CD14-positive monocyte (primary cell): ENCODE measurements at places on chromosomes 1 and 21.

DNA sequence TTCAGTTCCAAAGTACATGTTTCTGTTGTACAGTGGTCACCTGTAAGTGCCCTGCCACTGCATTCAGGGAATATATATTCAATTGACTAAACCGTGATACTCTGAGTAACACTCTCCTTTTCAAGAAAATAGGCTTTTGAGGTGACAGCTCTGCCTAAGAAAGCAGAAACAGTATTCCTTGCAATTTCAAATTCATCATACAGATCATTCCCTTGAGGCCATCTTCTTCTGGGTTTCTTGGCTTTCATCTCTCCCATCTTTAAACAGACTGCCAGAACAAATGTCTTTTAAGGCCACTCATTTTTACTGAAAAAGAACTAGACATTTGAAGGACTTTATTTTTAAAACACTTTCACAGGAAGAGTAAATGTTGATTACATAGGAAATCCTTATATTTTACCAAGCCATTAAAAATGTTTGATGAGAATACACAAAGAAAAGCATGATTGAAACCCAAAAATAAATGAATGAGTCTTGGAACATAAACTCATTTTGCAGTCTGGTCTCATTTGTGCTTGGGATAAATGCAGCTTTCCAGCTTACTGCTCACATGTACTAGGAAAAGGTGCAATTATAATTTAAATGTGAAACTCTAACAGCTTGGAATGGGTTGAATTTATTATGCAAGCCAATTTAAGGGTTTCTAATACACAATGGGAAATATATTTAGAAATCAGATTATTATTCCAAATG lies 34.7 kb downstream of the PLPPR5 start:
- DNase-seq, result no peak

GRCh38 chr1:156245451-156246232 lies 2.2 kb downstream of the PAQR6 start:
- DNase-seq, result no peak

GRCh38 chr1:30806381-30807317 lies 49.1 kb upstream of the LAPTM5 start:
- DNase-seq, result no peak

DNA sequence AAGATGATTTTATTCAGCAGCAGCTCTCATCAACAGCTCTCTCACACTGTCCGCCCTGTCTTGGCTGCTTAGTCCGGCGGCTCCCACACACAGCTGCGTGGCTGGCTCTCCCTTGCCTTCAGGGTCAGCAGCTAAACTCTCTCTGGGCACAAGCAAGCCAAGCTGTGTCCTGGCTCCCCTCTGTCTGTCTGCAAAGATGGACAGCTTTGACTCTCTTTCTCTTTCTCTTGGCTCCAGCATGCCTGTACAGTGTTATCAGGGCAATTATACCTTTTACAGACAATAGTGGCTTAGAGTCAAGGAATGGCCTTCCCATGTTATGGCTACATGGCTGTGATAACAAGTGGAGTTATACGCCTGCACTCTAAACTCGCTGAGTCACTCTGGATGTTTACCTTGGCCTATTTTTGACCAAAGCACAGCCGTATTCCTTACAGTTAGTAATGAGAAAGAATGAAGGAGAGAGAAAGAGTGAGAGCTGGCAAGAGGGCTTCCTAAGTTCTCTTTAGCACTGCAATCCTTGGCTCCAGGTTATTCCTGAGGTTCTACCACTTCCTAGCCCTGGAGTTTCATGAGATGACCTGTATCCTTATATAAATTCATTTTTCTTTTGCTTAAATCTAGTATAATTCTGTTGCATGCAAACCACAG lies 59.9 kb upstream of the ZSWIM5 start:
- no peak for DNase-seq

DNA sequence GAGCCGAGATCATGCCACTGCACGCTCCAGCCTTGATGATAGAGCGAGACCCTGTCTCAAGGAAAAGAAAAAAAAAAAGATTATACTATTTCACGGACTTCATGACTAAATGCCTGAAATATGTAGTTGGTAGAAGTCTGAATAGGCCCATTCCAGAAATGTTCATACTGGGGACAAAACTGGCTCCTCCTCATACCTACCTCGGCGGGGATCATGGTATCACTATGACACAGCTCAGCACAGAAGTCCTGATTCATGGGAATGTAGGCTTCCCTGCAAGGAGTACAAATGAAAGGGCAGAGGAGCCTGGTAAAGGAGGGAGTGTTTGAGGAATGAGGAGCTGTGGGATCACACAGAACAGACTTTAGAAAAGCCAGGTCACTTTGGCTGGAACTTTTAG lies 5.0 kb downstream of the SPATA46 start:
- no peak for DNase-seq
